ENCODE measurements at places on chromosomes 1 and 21. TPM values are rescaled to one million over a fixed set of nuclear protein-coding genes. Genes with fewer than 3 reads are reported as not detected.

The IKBKE gene
- total RNA-seq = 12.1 TPM

The SLC9A1 gene
- 5.2 TPM for total RNA-seq

The C1orf116 gene
- total RNA-seq = not detected

The CRP gene
- not detected for total RNA-seq

The ATP1A2 gene
- not detected for total RNA-seq

The CYP4A22 gene
- not detected for total RNA-seq

The DMBX1 gene
- 0.37 TPM for total RNA-seq

The MAN1C1 gene
- 0.95 TPM for total RNA-seq

The IGFN1 gene
- not detected for total RNA-seq

The HTR1D gene
- total RNA-seq = not detected

The SEC16B gene
- 0.04 TPM for total RNA-seq

The ROR1 gene
- total RNA-seq = 4.1 TPM

The HCRTR1 gene
- not detected for total RNA-seq

The KRTAP11-1 gene
- not detected for total RNA-seq

The KRTAP27-1 gene
- not detected for total RNA-seq

The COP1 gene
- total RNA-seq = 25.9 TPM

The CENPF gene
- total RNA-seq = 65.5 TPM

The GBP7 gene
- total RNA-seq = not detected

The TAF5L gene
- total RNA-seq = 10.7 TPM

The FNDC10 gene
- 0.85 TPM for total RNA-seq

The DISP3 gene
- total RNA-seq = 0.27 TPM

The RIMS3 gene
- total RNA-seq = 5.9 TPM

The SFN gene
- 0.53 TPM for total RNA-seq

The ATP1A4 gene
- not detected for total RNA-seq

The SLAMF9 gene
- total RNA-seq = 2.2 TPM

The CHIT1 gene
- total RNA-seq = not detected

The PCSK9 gene
- 0.04 TPM for total RNA-seq

The HES3 gene
- not detected for total RNA-seq

The NAXE gene
- 212 TPM for total RNA-seq

The PTGER3 gene
- 2.4 TPM for total RNA-seq

The EPHX1 gene
- 106 TPM for total RNA-seq

The SLC30A10 gene
- not detected for total RNA-seq

The MAEL gene
- not detected for total RNA-seq

The C2CD4D gene
- not detected for total RNA-seq

The OR2AK2 gene
- total RNA-seq = not detected

The RPS27 gene
- 3,546 TPM for total RNA-seq

The GLIS1 gene
- 0.86 TPM for total RNA-seq

The AKR7A3 gene
- total RNA-seq = not detected

The CRABP2 gene
- total RNA-seq = 0.95 TPM

The SAMD13 gene
- total RNA-seq = 0.29 TPM

The GNG4 gene
- total RNA-seq = 9.0 TPM

The NMNAT1 gene
- total RNA-seq = 3.5 TPM

The MAPKAPK2 gene
- total RNA-seq = 12.7 TPM

The KCNA3 gene
- total RNA-seq = not detected

The TLR5 gene
- not detected for total RNA-seq

The MPZL1 gene
- 59.2 TPM for total RNA-seq

The IFI44 gene
- 75.9 TPM for total RNA-seq

The FASLG gene
- not detected for total RNA-seq

The NCF2 gene
- 4.1 TPM for total RNA-seq

The IGSF9 gene
- 0.47 TPM for total RNA-seq

The CD1D gene
- total RNA-seq = 0.64 TPM

The RNF115 gene
- 6.6 TPM for total RNA-seq
